Nephron progenitor cell (in vitro differentiated cells): ENCODE measurements at places on chromosomes 2 and 18.

DNA sequence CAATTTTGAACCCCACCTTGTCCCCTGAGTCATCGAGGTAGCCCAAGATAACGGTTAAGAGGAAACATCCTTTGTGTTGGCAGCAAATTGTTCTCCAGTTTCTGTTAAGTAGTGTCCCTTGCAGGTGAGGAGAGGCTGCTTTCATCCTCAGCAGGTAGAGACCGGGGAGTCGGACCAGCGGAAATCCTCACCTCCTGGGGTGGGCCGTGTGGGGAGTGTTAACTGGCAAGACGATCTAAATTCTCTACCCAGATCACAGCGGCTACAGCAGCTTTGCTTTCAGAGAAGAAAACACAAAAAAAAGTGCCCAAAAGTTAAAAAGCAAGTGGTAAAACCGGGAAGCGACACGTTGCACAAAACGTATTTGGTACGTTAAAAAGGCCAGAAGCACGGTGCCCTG lies 63.2 kb downstream of the ADI1 start:
- DNase-seq, result no peak

DNA sequence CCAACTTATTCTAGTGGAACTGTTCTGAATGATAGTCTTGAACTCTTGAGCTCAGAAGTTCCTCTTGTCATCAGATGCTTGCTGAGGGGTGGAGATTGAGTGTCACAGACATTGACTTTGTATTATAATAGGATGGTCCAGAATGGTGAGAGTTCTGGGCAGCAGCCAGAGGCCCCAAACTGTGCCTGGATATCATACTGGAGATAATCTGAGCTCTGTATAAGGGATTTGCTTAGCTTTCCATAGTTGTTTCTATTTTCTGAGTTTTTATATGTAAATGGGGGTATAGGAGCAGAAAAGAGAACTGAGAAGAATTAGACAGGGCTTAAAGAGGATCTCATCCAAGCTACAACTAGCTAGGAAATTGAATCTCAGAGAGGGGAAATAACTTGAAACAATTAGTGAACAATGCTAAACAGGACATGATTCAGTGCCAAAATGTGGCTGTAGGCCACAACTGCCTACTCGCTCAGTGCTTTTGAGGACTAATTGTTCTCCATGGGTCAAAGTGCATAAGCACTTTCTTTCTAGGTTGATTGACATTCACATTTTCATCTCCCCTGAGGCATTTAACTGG lies 10.1 kb upstream of the LCLAT1 start:
- no peak for DNase-seq

GRCh38 chr2:191178806-191179514 lies 28.2 kb upstream of the STAT4 start:
- DNase-seq, result no peak

DNA sequence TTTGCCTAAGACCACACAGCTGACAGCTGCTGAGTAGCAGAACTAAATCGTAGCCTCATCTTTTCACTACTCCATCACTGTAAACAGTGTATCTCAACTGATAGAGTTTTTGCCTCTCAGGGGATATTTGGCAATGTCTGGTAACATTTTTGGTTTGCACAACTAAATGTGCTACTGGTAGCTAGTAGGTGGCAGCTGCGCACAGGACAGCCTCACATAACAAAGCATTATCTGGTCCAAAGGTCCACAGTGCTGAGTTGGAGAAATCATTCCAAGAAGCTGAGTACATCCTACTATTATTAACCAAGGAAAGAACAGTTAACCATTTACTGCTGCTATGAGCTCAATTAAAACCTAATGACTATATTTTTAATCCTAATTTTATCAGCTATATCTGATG lies 6.1 kb upstream of the CCDC102B start:
- no peak for DNase-seq

DNA sequence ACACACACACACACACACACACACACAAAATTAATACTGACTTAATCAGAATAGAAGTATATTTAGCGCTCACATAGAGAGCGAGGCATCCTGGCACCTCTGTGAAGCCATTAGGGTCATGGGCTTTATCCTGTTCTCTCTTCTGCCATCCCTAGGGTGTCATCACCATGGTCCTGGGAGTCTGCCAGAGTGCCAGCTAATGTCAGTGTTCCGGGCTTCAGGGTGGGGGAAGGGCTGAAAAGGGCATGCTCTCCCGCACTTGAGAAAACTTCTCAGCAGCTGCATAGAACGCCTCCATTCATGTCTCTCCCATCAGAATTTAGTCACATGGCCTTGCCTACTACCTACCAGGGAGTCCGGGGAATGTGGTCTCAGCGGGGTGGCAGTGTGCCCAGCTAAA lies 19.7 kb upstream of the DYNC2LI1 start:
- DNase-seq, result peak; percentile 7

DNA sequence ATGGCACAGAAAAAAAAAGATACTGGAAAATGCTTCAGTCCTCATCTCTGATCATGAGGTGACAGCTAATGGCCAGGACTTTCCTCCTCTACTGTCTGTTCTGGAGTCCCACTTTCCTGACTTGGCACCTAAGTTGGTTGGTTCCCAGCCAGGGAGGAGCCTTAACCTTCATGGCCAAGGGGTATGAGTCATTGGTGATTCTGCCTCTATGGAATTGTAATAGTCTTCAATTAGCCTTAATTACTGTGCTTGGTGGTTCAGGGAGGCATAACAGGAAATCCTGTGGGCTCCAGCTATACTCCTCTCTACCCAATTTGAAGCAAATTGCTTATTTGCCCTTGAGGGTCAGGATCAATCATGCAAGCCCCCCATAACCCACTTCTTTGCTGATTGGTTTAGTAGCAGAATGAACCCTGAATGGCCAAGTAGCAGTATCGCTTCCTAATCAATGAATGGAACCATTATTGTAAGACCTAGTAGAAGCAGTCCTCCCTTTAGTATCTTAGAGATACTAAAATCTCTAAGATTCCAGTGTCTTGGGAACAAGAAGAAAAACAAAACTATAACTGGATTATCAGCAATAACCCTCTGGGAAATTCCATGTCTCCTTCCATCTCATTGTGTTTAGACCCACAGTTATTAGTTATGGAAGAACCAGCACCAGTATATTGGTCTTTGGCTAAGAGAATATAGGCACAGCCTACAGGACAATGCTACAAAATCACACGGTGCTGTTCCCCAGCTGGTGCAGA lies 109.0 kb downstream of the COL6A3 start:
- no peak for DNase-seq

DNA sequence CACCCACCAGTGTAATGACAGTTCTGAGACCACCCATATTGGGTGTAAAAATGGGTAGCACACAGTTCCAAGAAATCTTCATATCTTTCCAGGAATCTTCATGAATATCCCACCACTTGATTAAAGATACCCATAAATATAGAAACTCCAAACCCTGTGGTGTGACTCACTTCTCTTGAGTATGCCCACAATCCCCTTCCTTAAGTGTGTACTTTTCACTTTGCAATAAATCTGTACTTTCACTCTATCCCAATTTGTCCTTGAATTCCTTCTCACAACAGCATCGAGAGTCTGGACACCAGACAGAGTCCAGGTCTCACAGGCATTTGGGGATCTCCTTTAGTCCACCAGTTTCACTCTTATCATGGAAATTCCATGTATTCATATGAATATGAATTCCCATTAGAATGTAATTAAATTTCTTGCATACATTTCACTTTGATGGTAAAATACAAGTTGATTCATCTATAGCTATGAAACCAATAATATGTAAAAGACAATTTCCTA lies 287.0 kb upstream of the SESTD1 start:
- DNase-seq, result no peak

DNA sequence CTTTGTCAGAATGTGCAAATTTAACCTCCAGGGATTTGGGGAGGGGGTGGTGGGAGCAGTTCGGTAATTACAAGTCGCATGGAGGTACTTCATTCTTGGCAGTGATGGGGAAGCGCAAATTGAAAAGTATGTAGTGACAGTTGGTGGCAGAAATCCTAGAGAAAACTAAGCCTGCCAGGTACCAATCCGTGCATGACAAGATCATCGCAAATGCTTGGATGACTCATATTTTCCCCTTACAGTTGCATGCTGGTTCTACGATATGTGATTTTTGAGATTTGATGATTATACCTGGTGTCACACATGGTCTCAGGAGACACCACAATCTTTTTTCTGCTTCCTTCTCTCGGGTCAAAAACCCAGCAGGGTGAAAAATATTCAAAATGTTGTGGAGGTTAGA lies 479.7 kb upstream of the ID2 start:
- DNase-seq, result no peak

DNA sequence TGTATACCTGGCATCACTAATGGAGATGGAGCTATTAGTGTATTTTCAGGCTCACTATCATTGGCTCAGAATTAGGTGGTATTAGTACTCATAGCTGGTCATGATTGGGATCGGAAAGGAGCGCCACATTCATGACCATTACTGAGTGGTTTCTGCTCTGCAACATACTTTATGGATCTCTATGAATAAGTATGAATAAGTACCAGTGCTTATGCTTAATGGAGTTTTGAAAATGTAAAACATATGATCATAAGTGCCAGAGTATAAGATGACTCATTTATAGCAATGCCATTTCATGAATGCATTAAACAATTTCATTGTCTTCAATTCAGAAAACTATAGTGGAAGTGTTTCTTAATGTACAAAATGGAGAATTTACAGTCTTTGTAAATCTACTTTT lies 156.7 kb downstream of the GALNT3 start:
- DNase-seq, result no peak

DNA sequence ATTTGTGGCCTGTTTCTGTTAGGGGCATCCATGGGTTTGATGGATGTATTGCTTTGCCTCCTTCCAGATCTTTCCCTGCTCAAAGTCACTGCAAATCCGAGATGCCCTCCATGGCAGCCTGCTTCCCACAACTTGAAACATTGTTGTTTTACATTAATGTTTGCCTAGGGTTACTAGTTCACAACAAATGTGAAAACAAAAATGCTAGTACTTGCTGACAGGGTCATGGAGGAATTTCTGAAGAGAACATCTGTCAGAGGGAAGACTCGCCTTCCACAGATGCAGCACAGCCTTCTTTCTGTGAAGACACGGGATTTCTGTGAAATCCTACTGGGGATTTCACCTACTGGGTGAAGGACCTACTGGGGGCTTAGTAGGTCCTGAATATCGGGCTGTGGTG lies 260.0 kb upstream of the FN1 start:
- no peak for DNase-seq

DNA sequence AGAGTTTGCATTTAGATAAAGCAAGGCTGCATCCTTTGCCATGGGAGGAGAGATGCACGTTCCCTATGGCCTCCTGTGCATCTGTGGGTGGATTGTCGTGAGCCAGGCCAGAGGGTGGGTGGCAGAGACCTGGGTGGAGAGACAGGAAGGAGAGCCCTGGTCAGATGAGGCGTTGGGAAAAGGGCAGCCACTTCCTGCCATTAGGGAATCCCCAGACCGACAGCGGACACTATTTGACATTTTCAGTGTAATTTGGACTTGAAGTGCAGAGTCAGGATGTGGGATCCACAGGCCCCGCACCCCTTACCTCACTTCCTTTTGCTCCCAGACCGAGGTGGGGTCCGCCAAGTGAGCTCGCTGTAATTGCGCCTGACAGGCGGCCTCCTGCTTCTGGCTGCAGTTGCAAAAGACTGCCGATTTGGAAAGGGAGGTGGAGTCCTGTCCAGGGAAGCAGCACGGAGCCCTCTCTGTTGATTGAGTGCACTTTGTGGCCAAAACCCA lies 150.0 kb downstream of the DYSF start:
- DNase-seq, result peak; percentile 1

GRCh38 chr2:85162746-85163301 lies 29.6 kb downstream of the TCF7L1 start:
- DNase-seq, result no peak

- DNase-seq, result no peak
Measured at GRCh38 chr2:85872536-85873161, 16.1 kb downstream of the ST3GAL5 start.

GRCh38 chr2:154623819-154624218 lies 74.7 kb upstream of the KCNJ3 start:
- peak; percentile 44 for DNase-seq

GRCh38 chr2:37869771-37870170 lies 55.3 kb upstream of the RMDN2 start:
- no peak for DNase-seq

DNA sequence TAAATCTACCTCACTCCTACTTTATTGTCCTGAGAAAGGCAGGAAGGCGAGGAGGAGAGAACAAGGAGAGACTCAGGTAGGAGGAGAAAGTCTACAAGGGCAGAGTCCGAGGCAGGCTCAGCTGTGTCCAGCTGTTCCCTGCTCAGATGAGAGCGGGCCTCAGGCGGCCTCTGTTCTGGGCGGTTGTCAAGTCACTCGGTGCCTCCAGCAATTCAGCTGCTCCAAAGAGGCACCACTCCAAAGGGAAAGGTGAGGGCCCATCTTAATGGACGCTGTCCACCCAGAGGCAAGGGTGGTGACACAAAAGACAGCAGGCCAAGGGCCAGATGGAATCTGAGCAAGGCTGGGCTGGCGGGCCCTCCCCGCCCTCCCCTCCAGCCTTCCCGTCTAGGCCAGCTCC lies 101.4 kb upstream of the EPAS1 start:
- no peak for DNase-seq

DNA sequence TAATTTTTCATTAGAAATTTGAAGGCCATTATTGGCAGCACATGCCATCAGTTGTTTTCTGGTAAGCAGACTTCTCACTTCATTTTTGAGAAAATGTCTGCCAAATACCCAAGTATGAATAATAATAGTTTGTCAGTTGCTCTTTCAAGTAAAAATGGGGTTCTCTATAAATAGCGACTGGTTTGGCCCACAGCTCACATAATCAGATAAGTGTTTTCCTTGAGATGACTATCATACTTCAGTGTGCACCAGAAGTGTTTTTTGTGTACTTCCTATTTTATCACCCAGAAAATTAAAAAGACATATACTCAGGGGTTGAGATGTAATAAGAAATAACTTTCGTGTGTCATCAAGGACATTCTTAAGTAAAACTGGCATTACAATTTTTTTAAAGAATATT lies 147.1 kb downstream of the PHLPP1 start:
- no peak for DNase-seq

GRCh38 chr2:54402350-54402749 lies 53.8 kb upstream of the SPTBN1 start:
- no peak for DNase-seq

GRCh38 chr2:123245156-123245555 lies 779.9 kb upstream of the CNTNAP5 start:
- no peak for DNase-seq

DNA sequence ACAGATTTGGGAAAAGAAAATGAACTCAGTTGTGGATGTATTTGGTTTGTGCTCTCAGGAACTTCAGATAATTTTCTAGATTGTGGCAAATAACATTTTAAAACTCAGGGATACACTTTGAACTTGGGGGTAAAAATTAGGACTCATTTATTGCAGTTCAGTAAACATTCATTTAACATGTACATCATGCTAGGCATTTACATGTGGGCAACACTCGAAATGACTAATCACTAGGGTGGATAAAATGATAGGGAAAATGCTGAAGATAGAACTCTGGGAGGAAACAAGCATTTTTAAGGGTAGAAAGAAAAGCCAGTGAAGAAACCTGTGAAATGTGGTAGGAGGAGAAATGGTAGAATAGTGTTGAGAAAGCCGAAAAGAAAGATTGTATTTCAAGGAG lies 7.8 kb downstream of the FAM117B start:
- no peak for DNase-seq

- no peak for DNase-seq
Measured at GRCh38 chr2:68839260-68839833, 31.9 kb downstream of the BMP10 start.

GRCh38 chr2:149724091-149724490 lies 136.5 kb upstream of the MMADHC start:
- DNase-seq, result no peak

GRCh38 chr2:127143841-127144782 lies 37.2 kb upstream of the BIN1 start:
- DNase-seq, result no peak
